ENCODE measurements at places on chromosomes 2 and 18.

DNA sequence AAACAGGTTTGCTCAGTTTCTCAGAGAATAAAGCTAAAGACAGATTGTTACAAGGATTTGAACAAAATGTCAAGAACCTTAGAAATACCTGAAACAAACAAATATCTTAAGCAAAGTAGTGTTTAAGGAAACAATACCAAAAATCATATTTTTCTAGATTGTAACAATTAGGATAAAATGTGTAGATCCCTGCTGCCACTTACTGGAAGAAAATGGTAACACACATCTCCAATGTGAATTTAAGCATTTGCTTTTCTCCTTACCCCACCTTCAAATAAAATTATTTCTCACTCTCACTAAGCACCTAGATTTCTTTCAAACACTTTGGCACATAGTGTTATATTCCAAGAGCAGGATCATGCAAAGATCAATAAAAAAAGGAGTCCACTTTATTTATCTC, 34.9 kb downstream of the SUCLG1 start:
- peak; percentile 15 for DNase-seq

DNA sequence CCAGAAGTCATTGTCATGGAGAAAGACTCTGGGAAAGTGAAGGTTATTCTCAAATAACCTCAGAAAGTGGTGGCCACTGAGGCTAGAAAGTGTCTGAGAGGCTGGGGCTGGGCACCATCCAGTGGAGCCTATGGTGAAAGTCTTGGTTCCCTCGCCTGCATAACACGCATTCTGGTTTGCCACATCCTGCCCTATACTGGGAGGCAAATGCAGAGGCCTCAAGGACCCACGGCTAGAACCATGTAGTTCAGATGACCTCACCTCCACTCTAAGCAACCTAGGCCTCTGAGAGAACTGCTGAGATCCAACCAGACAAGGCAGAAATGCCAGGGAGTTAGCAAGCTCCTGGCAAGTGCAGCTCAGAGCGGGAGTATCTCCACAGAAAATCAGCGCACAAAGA, 5.1 kb downstream of the ITGB6 start:
- no peak for DNase-seq

DNA sequence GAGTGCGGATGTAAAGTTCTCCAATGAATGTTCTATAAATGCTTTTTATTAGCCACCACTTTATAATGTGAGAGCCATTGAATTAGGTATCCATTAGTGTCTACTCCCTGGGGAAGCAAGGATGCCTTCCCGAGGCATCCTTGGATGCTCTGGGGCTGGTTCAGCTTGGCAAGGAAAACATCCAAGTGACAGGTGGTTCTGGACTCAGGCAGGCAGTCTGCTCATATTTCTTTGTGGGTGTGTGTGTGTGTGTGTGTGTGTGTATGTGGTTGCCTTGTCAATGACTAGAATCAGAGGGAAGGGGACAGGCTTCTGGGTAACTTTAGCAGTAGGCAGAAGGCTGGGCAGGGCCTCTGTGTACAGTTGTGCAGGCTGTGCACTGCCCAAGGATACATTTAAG, 149.2 kb downstream of the TSN start:
- no peak for DNase-seq

DNA sequence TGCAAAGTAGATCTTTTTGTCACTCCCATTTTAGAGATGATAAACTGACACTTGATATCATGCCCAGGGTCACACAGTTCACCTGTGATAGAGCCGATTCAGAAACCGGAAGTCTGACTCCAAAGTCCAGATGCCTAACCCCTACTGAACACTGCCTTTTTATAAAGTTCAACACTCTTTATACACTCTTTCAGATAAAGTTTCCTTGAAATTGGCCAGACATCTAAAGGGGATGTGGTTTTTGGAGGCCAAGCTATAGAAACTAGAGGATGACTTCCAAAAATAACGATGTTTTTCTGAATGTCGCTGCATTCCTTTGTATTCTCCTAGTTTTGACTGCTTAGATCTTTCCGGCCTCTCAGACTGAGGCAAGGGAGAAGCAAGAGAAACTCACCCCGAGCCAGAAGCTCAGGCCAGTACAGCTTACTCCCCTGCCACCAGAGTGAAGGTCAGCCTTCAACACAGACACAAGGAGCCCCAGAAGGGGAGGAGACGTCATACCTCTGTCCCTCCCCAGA, 61.8 kb downstream of the NRP2 start:
- DNase-seq: no peak

DNA sequence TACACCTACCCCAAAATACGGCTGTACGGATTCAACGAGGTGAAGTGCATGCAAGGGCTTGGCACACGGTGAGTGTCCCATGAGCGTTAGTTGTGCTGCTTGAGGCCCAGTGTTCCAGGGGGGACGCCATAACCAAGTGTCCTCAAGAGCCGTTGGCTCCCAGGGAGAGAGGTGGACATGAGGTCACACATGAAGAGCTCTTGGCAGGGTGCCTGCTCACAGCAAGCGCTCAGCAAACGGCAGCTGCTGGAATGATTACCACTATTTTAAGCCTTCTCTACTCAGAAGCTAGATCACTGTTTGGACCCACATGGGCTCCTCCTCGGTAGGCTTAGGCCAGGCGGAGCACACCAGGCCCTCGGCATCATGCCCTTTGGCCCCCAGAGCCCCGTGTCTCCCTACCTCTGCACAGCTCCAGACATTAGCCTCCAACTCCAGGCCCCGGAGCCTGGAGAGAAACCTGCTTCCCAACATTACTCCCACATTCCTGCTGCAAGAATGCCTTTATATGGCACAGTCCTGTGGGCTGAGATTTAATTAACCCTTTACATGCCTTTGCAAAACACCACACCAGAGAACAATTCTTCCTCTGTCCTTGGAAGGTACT, 68.4 kb upstream of the PPP1CB start:
- DNase-seq: peak; percentile 11

GRCh38 chr2:198054299-198054698, 249.9 kb downstream of the PLCL1 start:
- peak; percentile 3 for DNase-seq

DNA sequence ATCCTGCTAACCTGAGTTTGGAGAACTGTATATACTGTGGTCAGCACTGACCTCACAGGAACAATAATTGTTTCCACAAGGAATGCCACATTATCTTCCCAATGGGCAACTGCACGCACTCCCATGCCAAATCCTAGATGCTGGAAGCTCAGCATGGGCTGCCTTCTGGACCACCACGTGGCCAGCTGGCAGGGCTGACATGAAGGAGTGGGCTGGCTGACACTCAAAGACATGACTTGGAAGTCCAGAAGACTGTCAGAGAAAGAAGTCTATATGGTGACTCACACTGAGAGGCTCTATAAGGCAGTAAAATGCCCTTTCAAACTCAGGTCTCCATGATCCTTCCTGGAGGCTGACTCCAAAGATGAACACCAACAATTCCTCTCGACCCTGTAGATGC, 98.4 kb upstream of the RNF152 start:
- DNase-seq: peak; percentile 84

DNA sequence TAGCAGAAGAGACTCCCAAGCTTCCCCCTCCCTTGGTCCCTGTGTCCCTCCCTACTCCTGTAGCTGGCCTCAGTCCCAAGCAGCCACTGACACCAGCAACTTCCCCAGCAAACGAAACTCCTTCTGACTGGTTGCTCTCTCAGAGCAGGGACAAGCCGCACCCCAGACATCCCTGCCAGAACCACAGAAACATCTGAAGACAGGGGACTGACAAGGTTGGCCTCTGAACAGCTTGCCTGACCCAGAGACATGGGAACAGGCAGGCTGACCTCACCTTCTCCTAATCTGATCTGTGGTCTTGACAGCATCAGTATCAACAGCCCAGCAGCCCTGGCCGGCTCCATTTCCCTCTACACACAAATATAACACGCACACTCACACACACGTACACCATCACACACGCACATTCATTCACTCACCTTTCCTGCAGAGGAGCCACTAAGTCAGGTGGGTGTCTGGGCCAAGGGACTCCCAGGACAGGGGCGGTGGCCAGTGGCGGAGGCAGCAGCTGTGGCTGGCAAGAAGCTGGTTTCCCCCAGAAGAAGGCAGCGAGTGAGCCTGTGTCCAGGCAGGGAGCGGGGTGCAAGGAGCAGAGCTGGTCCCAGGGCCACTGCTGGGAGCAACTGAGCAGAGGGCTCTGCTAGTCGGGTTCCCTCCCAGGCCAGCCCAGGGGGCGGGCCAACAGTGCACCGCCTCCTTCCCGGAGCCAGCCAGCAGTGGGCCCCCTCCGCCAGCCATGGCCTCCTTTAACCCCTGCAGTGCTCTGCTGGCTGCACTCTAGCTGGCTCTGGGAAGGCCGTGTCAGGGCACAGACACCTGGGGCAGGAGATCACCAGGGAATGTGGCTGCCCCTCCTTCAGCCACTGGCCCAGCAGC, 59.1 kb downstream of the TNS1 start:
- peak; percentile 13 for DNase-seq

- no peak for DNase-seq
These were observed 894.4 kb downstream of the BCL11A start for GRCh38 chr2:59658906-59659635.

GRCh38 chr2:1798115-1798784, 53.9 kb upstream of the PXDN start:
- no peak for DNase-seq

DNA sequence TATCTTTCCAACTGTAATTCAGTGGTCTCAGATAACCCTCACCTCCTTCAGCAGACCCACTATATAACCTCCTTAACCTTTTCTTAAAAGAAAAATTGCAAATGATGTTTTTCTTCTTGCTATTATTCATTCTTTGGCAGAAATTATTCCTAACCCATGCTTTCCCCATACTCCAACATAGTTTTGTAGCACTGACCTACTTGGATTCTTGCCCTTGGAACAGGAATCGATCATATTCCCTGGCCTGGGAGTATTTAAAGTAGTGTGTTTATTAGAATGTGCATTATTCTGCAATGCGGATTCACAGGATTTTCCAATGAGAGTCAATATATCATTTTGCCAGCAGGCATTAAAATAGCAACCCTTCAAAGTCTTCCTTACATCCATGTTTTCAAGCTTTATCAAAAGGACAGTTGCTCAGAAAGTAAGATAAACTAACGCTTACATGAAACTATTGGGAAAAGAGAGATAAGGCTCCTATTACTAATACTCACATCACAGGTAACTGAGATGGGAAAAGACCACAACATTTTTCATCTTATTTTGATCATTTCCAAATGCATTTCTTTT, 37.4 kb downstream of the CHN1 start:
- DNase-seq: no peak

- DNase-seq: no peak
These were observed 228.9 kb downstream of the ANKRD30B start for GRCh38 chr18:14976736-14977430.

DNA sequence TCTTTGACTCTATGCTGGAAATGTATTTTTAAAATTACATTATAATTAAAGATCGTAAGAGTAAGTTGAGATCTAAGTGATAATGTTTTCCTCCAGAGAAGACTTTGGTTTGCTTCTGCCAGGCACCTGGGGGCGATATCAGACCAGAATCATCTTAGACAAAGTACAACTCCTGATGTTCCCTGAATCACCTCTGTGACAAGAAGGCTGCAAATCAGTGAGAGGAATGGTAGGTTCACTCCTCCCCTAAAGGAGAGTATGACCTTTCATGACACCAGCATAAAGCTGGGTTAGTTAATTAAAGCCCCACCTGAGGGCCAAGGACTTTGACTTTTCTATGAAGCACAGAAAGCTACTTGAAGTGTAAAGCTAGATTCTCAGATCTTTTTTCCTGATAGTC, 114.4 kb upstream of the DTNA start:
- DNase-seq: no peak

GRCh38 chr2:238874330-238875050, 26.6 kb downstream of the TWIST2 start:
- DNase-seq: no peak

DNA sequence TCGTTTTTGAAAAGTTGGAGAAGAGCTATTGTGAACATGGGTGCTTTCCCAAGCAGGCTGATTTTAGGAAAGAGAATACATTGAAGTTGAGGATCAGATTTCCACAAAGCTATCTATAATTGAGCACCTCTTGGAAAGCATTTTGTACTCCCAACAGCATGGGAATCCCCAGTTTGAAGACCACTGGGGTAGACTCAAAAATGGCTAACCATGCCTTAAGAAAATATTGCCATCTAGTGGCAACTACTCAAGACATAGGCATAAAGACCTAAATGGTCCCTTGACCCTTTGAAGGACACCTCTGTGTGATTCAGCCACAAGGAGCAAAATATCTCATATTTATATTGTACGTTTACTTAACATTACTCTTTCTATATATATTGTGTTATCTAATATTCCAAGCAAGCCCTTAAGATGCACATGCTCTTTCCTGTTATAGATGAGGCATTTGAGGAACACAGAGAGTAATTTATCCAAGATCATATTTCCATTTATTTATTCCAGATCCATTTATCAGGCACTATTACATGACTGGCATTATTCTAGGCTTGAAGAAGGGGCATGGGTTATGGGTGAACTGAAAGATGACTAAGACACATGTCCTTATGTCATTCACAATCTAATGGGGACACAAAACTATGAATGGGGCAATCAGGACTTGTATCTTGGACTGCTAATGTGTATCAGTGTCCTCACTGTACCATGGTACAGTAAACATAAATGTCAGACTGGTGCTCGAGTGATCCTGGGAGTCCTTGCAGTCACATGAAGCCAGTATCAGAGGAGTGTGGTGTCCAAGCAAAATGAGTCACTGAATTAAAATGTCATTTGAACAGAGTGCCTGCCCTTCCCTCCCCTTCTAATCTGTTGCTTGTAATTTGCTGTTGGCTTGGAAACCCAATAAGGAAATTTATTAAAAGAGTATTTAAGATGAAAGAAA, 121.0 kb upstream of the XPO1 start:
- peak; percentile 19 for DNase-seq

Measured in G401 (cell line).